Heart left ventricle (tissue), 16 donors: ENCODE measurements at places on chromosomes 2 and 18.

DNA sequence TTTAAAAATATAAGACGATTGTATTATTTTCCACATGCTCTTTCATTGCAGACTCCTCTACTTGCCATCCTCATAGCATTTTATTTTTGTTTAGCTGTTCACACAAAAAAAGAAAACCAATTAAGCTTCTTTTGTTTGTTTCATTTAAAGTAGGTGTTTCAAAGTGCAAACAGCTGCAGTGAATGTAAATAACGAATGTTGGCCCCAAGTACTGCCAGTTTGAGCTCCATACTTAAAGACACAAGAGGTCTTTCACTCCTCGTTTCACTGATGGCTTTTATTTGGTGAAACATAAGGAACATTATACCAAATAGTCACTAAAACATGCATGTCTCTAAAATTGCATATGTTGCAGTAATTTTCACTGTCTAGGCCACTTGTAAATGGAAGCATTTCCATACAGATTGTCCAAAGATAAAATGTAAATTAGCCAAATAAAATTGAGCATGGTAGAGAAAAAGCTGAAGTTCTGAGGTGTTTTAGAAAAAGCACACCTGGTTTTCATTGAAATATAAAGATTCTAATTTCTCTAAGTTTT lies 253.4 kb downstream of the TMX3 start:
- H3K4me3 ChIP-seq: no peak overlapping the region
- no peaks in the 10 kb centered on the region for H3K4me1 ChIP-seq
- H3K36me3 ChIP-seq: no peaks in the 10 kb centered on the region
- no peak for DNase-seq
- no peak overlapping the region for H3K27ac ChIP-seq

DNA sequence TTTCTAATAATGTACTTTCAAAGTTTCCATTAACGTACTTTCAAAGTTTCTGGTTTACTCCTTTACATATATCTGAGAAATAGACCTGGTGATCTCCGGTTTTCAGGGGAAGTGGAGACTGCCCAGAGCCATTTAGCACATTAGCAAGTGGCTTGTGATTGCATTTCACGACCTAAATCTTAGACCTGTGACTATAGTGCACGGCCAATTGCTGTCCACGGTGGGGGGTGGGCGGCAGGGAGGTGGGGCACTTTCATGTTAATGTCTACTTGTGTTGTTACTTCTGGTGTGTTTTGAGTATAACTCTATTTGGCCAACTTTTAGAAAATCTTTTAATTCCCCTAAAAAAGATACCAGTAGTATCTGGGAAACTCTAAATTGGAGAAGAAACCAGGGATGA lies 11.3 kb downstream of the GATA6 start:
- no peak overlapping the region for H3K4me3 ChIP-seq
- H3K27me3 ChIP-seq: peaks cover 18% of the 10 kb centered on the region
- no peak for DNase-seq
- peaks cover 27% of the 10 kb centered on the region for H3K36me3 ChIP-seq
- peak overlapping the region; percentile 48 for H3K27ac ChIP-seq
- peaks cover 66% of the 10 kb centered on the region for H3K4me1 ChIP-seq

DNA sequence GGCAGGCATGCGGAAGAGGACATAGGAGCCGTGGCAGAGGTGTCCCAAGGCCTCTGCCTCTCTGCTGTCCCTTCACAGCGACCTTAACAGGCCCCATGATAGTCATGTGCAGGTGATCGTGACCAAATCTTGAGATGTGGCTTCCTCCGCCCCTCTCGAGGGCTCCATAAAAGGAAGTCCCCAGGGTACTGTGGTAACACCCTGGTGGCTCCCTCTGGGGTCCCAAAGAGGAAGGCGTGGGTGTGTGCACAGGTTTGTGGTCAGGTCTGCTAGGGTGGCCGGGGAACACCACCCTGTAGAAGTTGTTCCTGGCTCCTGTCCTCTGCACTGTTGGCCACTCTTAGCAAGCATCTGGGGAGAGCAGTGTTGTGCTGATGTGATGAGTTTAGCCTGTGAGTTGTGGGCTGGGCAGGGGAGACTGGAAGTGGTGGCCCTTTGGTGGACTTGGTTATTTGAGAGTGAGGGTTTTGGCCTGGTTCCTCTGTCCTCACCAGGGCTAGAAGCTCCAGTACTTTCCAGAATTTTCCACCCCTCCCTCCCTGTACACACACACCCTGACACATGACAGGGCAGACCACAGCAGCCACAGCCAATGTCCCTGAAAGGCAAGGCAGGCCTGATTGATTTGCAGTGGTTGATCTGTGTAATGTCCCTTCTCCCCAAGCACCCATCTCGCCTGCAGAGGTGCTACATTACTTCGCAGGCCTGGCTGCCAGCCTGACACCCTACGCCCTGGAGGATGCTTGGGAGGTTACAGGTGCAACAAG lies 68.9 kb upstream of the BOD1L2 start:
- no peaks in the 10 kb centered on the region for H3K4me1 ChIP-seq
- H3K4me3 ChIP-seq: no peak overlapping the region
- no peaks in the 10 kb centered on the region for H3K27me3 ChIP-seq
- DNase-seq: no peak
- no peak overlapping the region for H3K27ac ChIP-seq

DNA sequence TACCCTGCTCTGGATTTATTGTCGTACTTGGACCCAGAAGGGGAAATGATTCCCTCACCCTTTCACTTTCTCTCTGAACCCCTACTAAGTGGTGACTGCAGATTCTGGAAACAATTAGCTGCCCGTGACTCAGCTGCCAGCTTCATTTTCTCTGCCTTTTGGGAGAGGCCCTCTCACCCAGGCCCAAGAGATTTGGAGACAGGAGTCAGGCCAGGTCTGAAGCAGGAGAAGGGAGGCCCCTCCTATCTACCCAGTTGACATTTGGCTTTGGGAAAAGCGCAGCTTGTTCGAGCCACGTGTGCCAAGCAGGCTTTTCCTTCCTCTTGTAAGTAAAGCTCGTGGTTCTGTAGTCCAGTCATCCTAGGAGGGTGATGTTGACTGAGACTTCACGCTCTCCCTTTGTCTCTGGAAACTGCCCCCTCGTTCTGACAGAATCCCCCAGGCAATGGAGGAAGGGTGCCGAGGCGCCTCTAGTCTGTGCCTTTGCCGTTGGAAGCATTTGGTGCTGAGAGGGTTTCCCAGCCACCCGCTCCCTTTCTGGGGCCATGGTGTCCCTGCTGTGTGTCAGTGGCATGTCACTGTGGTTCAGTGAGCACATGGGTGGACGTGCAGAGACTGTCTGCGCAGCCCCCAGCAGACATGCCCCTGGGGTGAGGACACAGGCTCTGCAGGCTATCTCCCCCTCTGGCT lies 8.6 kb downstream of the OXER1 start:
- no peak overlapping the region for H3K4me3 ChIP-seq
- H3K4me1 ChIP-seq: no peaks in the 10 kb centered on the region
- DNase-seq: no peak
- H3K27me3 ChIP-seq: no peaks in the 10 kb centered on the region

GRCh38 chr2:196290569-196290968 lies 119.2 kb upstream of the STK17B start:
- peak overlapping the region; percentile 52 for H3K27ac ChIP-seq
- H3K36me3 ChIP-seq: peaks cover 18% of the 10 kb centered on the region
- H3K27me3 ChIP-seq: no peaks in the 10 kb centered on the region
- peaks cover 57% of the 10 kb centered on the region for H3K4me1 ChIP-seq

GRCh38 chr2:195468771-195469170 lies 188.3 kb upstream of the SLC39A10 start:
- H3K36me3 ChIP-seq: no peaks in the 10 kb centered on the region
- H3K4me3 ChIP-seq: no peak overlapping the region
- H3K4me1 ChIP-seq: no peaks in the 10 kb centered on the region
- H3K27ac ChIP-seq: no peak overlapping the region
- no peaks in the 10 kb centered on the region for H3K27me3 ChIP-seq
- no peak for DNase-seq

- H3K36me3 ChIP-seq: no peaks in the 10 kb centered on the region
- DNase-seq: peak; percentile 44
- H3K4me3 ChIP-seq: no peak overlapping the region
- no peaks in the 10 kb centered on the region for H3K4me1 ChIP-seq
- no peaks in the 10 kb centered on the region for H3K27me3 ChIP-seq
- H3K27ac ChIP-seq: no peak overlapping the region
Measured at GRCh38 chr18:77461062-77461688, 211.5 kb downstream of the GALR1 start.

GRCh38 chr2:667332-667999 lies 9.7 kb downstream of the TMEM18 start:
- peaks cover 54% of the 10 kb centered on the region for H3K36me3 ChIP-seq
- no peak for DNase-seq

GRCh38 chr18:50359806-50360205 lies 15.0 kb upstream of the SKA1 start:
- no peak for DNase-seq
- H3K4me1 ChIP-seq: no peaks in the 10 kb centered on the region
- H3K27ac ChIP-seq: no peak overlapping the region

- no peak for DNase-seq
- H3K4me1 ChIP-seq: no peaks in the 10 kb centered on the region
- H3K36me3 ChIP-seq: no peaks in the 10 kb centered on the region
- no peak overlapping the region for H3K27ac ChIP-seq
- H3K27me3 ChIP-seq: no peaks in the 10 kb centered on the region
Measured at GRCh38 chr2:13413989-13414388, 697.3 kb downstream of the TRIB2 start.

GRCh38 chr2:132009874-132010521 lies 151.8 kb downstream of the ANKRD30BL start:
- peak overlapping the region; percentile 5 for H3K4me3 ChIP-seq
- peaks cover 27% of the 10 kb centered on the region for H3K27me3 ChIP-seq
- H3K27ac ChIP-seq: no peak overlapping the region
- H3K4me1 ChIP-seq: no peaks in the 10 kb centered on the region

DNA sequence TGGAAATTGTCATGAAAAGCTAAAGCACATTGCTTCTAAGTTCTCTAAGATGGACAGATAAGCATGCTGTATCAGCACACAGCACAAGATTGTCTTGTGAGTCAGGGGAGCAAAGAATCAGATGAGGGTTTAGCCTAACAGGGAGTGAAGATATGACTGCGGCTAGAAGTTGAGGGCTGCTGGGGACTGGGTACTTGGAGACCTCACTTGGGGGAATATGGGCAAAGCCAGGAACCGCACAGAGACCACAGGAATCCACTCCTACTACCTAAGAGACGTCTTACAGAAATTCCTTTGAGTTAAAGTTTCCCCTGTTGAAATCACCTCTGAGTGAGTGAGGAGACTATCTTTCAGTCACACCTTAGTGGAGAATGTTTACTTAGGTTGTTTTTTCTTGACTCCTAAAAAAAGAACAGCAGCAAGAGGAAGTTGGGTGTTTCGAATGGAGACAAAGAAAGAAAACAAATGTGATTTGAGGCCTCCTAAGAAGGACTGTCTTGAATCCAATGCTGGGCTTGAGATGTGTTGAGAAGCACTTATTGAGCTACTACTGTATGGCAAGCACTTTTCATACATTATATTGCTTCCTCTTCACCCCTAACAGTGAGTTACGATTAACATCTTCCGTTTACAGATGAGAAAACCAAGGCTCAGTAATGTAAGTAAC lies 100.7 kb downstream of the ANKRD44 start:
- DNase-seq: no peak
- peaks cover 100% of the 10 kb centered on the region for H3K4me1 ChIP-seq
- no peaks in the 10 kb centered on the region for H3K27me3 ChIP-seq
- no peaks in the 10 kb centered on the region for H3K36me3 ChIP-seq

DNA sequence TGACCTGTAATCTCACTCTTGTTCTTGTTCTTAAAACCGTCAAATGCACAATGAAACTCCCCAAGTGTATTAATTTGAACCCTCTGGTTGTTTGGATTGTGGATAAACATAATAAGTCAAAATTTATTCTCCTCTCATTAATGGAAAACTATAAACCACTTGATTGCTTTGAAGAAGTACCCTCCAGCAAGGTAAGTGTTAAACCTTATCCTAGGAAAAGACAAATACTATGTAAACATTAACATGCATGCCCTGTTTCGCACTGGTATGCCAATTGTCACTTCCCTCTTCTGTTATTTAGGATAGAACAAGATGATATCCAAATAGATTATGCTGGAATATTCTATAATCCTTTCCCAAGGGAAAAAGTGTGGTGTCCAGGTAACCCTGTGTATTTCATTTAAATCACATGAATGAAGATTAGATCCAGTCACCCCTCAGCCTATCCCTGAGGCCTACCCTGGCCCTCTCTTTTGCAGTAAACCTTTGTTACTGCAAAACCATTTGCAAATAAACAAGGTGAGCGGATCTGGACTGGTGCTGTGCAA lies 1.3 kb downstream of the ADI1 start:
- H3K36me3 ChIP-seq: peaks cover under 1% of the 10 kb centered on the region
- no peak for DNase-seq
